AML-193 (cell line): ENCODE measurements at places on chromosomes 3 and 15.
A peak's percentile ranks its signal among the peaks of the same experiment; 100 is the strongest.

DNA sequence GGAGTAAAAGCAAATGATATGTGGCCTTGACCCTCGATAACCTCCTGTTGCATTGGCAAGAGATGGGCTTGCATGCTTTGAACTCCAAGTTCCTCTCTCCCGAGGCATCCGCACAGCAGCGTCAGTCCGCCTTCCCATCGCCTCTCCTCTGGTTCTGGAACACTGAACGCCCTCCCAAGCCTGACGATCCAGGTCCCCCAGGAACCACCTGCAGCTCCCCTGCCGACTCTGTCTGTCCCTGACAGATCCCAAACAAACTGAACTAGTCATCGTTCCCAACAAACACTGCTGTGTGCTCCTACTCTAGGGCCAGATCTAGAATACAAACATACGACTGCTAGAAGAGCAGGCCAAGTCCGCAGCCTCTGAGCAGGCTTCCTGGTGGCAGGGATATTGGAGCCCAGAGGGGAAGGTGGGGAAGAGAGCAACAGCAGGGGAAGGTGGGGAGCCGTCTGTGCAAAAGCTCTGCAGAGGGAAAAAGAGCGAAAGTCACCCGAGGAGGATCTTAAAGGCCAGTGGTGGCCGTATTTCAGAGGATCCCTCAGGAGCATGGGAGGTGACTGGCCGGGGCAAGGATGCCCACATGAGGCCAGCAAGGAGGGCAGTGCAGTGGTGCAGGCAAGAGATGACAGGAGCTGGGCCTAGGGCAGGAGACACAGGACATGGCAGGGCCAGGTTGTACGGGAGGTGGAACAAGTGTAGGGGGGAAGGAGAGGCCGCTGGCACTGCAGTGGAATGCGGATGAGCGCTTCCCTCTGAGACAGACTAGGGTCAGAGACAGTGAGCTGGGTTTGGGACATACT, 50.8 kb downstream of the PCSK6 start:
- DNase-seq, result no peak

- DNase-seq, result no peak
Measured at GRCh38 chr3:141735176-141735575, 2.9 kb upstream of the RNF7 start.

- no peak for DNase-seq
Measured at GRCh38 chr3:177491296-177492032, 294.2 kb upstream of the TBL1XR1 start.

GRCh38 chr3:86989006-86989405, 1.9 kb downstream of the VGLL3 start:
- DNase-seq, result no peak

GRCh38 chr3:187290503-187290902, 1.0 kb downstream of the MASP1 start:
- no peak for DNase-seq

DNA sequence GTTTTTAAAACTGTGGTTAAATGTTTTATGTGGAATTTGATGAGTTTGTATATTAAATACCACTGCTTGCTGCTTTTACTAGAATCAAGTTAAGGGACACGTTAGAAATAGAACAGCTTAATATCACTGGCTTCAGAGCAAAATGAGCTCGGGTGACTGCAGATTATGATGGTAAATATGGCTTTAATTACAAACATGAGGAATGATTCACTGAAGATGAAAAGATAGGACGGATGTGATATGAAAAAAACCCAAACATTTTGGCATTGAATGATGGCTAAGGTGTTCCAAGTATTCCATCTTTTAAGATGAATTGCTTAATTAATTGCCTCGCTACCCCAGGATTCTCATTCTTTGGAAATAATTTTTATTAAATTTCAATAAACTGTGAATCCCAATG, 33.7 kb downstream of the SLC24A1 start:
- DNase-seq, result no peak

- no peak for DNase-seq
Measured at GRCh38 chr3:191085091-191085490, 114.0 kb upstream of the OSTN start.

DNA sequence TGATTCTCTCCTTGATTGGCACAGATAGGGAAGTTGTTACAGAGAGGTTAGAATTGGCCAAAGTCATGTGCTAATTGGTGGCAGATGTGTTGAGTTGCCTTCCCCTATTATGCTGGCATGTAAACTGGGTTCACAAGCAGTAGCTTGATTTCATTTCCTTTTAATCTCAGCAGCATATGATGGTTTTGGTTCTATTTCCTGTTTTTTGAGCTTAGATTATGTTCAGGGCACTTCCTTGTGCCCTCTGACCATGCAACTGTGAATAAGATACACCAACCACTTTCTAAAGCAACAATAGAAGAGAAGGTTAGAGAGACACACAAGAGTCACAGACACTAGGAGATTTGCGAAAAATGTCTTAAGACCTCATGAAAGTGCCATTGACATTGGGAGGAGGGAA, 16.5 kb downstream of the HPS3 start:
- DNase-seq, result peak; percentile 80

- no peak for DNase-seq
Measured at GRCh38 chr3:126353694-126354321, 3.4 kb downstream of the KLF15 start.

DNA sequence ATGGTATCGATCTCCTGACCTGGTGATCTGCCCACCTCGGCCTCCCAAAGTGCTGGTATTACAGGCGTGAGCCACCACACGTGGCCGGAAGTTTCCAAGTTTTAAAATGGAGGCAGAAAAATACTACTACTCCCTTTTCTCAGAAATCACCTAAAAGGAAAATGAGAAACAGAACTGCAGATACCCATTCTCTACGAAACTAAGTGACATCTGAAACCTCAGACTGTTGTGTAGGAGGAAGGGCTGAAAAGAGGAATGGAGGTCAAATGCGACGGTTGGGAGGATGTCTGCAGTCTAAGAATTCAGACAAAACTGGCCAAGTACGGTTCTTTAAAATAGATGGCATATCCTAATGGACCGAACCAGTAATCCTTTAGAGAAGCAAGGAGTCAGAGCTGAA, 24.1 kb downstream of the WDR48 start:
- no peak for DNase-seq

DNA sequence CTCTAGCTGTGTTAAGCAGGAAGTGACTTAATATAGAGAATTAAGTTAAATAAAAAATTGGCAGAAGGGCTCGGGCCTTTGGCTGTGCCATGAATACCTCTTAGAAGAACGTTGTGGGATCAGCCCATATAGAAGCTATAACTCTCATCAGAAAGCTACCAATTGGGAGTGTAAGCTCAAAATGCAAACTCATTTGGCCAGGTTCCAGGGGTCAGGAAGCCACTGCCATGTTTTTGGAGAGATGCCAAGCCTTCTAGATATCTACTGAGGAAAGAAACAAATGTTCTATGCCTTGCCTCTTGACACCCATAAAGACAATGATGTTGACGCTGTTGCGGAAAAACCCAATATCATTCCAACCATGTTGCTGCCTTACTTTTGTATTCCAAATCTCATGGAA, 475.2 kb upstream of the TGFBR2 start:
- DNase-seq, result no peak

DNA sequence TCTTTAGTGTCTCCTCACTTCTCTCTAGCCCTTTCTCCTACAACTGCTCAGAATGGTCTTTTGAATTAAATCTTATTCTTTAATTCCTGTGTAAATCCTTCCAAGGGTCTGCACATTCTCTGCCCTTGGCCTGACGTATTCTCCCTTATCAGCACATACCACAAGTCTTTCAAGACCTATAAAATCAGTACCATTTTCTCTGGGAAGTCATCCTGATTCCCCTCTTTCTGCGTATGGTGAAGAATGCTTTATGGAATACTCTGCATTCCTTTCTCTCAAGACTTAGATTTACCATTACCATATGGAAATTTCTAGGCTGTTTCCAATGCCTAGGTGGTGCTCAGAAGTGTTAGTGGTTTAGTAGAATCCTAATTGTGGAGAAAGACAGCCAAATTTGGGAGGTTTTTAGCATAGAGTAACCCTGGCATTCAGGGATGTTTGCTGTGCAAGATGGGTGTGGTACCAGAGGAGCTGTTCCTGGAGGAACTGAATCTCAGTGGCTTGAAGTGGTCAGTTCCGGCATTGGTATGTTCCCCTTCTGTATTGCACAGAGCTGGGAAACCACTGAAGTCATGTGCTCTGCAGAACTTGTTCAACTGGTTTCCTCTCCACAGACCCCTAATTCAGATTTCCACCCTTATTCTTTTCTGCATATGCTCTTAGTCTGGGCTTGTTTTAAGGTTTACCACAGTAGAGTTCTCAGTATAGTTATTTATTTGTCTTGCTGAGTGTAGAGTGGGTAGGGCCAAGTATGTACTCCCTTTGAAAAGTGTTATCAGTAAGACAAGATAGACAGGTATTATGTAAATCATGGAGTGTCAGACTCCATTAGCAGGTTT, 24.5 kb downstream of the IQGAP1 start:
- DNase-seq, result peak; percentile 47

DNA sequence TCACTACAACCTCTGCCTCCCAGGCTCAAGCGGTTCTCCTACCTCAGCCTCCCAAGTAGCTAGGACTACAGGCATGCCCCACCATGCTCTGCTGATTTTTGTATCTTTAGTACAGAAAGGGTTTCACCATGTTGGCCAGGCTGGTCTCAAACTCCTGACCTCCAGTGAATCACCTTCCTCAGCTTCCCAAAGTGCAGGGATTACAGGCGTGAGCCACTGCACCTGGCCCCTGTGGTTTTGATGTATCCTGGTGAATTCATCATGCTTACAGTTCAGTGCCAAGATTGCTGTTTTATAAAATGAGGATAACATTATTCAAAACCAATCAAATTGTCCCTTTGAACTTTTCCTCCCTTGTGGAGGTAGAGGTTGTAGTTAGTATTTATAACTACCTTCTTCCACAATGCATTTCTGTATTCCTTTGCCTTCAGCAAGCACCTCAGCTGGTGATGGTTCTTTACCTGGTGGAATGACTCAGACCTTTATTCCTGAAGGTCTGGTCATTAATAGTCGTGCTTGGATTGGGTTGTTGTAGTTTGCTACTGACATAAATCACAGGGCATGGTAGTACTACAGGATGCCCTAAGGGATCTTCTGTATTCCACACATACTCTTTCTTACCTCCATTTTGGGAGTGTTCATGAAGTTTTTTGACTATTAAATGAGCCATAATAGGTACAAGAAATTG, 76.9 kb downstream of the UBP1 start:
- DNase-seq, result no peak

GRCh38 chr15:67091071-67091979, 25.9 kb downstream of the SMAD3 start:
- DNase-seq, result peak; percentile 93

GRCh38 chr3:184155644-184156521, 706 bp downstream of the DVL3 start:
- DNase-seq, result no peak

DNA sequence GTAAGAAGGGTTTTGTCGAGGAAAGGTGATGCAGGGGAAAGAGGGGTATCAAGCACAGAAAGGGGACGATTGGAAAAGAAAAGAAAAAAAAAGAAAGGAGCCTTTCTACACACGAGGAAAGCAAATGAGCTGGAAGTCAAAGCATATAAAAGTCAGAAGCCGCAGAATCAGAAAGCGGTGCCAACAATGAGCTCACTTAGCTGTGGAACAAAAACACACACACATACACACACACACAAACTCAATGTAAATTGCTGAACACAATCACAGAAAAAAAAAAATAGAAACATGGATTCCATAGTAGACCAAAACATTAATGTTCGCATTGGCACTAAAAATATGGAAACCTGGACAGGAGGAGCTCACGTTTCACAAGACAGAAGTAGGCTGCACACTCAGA, 63.4 kb upstream of the FEZF2 start:
- DNase-seq, result no peak

- no peak for DNase-seq
Measured at GRCh38 chr3:185423178-185423577, 60.2 kb downstream of the MAP3K13 start.

- no peak for DNase-seq
Measured at GRCh38 chr15:89341316-89342005, 6.8 kb upstream of the POLG start.

DNA sequence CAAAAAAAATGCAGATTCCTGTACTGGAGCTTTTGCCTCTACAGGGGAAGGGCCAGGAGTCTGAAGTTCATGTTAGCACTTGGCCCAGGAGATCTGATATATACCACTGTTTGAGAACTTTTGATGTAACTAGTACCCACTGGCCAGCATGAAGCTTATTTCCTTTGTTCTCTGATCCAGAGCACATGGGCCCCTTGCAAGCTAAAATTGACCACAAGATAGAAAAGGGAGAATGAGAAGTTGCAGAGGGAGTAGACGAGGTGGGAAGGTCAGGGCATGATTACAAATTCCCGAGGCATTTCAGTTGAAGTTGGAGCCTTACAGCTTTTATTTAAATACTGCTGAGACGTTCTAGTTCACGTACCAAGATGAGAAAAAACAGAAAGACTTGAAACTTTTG, 28.2 kb downstream of the TGM4 start:
- DNase-seq, result no peak

DNA sequence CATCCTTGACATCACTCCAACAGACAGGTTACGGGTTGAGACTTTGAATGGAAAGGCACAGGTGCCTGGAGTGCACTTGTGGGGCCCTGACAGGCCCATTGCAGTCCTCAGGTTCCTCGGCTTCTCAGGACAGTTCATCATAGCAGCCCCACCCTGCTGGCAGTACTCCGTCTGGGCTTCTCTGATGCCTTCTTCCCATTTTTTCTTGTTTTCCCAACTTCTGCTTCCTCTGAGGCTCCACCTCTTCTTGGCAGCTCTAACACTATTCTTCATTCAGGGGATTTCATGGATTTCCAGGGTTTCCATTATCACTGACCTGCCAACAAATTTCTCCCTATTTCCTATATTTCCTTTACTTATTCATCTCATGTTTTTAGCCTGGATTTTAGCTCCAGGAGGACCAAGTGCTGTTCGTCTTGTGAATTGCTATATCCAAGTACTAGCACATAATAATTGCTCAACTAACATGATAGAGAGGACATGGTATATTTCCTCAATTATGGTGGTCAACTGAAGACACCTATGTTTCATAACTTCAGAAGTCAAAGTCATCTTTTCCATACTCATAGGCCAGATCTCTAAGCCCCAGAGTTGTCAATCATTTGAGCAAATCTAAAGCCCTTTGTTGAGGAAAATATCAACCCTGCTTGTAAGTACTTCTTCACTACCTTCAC, 16.2 kb downstream of the NCEH1 start:
- no peak for DNase-seq

DNA sequence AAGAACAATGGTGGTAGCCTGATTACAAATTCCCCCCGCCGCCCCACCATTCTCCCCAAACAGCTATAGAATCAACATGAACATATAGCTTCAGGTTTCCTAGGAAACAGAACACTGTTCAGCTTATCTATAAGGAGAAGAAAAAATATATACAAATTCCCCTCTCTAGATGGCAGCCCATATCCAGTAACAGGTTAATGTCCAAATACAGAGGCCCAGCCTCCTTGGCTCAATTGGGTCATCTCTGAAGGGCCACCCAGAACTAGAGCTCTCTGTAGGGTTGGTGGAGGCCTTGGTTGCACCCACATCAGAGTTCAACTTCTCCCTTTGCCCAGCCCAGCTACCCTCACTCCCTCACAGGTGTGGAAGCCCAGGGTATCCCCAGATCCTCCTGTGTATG, 91.5 kb upstream of the ADAMTS17 start:
- DNase-seq, result peak; percentile 30

GRCh38 chr3:16216373-16216935, 42.0 kb downstream of the GALNT15 start:
- DNase-seq, result no peak
